ENCODE measurements at places on chromosomes 2 and 18.

- DNase-seq = no peak
Observed at GRCh38 chr2:16181062-16181740, 240.9 kb downstream of the MYCN start.

- no peak for DNase-seq
Observed at GRCh38 chr18:59231114-59231513, 11.2 kb downstream of the GRP start.

GRCh38 chr18:500632-501405 is at the start of gene COLEC12:
COLEC12 (minus strand) TSS chr18:500701; CDS start chr18:500514, 187 bp downstream.
- DNase-seq = no peak

DNA sequence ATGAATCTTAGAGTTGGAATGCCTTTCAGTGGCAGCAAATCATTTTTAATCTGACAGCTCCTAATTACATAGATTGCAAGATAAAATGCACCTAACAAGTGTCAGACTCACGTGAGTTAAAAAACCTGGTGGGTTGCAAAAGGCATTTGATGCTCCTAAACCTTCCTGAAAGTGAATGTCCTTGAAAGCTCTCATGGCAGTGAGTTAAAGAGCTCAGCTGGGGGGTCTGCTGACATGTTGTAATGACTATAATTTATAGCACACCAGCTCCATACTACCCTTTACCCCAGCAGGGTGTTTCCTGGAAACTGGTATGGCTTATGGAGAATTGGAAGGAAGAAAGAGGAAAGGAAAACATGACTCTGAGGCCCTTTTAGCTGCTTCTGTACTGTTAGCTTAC is 91.9 kb upstream of the CAVIN2 start:
- DNase-seq = no peak

GRCh38 chr2:219087361-219087760 is 26.6 kb upstream of the IHH start:
- no peak for DNase-seq

DNA sequence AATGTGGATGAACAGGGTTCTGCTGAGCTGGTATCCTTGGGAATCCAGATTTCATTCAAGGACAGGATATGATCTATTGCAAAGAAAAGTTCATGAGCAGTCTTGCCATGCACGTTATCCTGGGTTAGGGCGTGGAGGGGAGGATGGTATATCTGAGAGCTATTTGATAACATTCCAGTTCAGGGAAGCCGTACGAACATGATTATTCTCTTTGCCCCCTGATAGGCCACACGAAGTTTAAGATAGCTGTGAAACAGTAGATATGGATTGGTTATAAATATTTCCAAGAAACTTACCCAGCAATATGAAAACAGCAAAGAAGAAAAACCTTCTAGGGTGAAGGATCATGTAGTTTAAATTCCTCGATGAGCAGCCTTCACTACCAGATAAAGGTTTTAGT is 171.9 kb downstream of the LTBP1 start:
- no peak for DNase-seq

DNA sequence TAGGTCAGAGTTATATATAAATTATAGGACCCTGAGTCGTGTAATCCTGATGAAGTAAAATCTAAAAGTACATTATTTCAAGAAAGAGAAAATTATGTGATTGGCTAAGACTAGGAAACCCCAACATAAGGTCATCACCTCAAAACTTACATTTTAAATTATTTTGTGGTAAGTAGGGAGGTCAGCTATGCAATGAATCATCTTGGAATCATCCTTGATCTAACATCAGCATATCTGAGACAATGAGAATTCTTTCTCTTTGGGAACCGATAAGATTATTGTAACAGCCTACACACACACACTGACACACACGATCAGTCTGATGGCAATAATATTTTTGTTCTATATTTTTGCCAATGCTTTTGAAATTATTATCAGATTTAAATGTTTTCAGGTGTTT is 904.8 kb upstream of the CHAC2 start:
- no peak for DNase-seq

- DNase-seq = no peak
Observed at GRCh38 chr18:27954226-27954625, 222.7 kb downstream of the CDH2 start.

- DNase-seq = no peak
Observed at GRCh38 chr2:29201979-29202378, 86.8 kb downstream of the CLIP4 start.

- DNase-seq = no peak
Observed at GRCh38 chr2:234136461-234136860, 86.0 kb downstream of the SPP2 start.

DNA sequence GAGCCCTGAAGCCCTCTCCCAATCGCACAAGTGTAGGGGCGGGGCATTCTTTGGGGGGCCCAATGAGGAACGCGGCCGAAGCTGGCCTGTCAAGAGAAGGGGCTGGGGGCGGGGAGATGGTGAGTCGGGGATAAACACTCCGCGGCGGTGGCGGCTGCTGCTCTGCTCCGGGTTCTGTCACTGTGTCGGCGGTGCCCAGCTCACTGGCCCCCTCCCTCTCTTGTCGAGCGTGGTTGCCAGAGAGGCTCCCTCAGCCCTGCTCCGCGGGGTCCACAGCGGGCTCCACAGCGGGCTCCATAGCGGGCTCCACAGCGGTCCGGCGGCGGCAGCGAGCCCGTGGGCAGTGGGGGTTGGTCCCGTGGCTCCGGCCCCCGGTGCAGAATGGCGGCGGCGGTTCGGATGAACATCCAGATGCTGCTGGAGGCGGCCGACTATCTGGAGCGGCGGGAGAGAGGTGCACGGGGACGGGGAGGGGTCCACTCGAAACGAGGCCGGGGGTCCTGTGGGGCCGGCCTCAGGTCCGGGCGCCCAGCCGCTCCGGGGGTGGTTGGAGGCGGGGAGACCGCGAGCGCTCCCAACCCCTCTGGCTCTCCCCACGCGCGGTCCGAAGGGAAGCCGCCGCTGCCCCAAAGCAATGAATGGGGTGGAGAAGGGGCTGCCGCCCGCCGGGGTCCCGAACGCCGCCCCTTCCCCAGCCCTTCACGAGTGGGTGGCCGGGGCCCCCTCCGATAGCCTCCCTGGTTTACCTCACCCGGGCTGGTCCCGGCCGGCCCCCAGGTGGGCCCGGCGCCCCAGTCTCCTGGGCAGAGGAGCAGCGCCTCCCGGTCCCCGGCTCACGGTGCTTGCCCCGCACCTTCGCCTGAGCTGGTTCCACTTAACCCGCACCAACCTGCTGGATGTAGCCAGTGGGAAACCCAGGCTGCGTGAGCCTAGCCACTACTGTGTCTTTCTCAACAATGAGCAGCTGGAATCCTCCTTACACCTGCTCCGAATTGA is at the start of gene MXD1:
MXD1 (plus strand) TSS at position 160 of the 996 bp plus-strand sequence; CDS start at position 382, 222 bp downstream.
- DNase-seq = no peak

DNA sequence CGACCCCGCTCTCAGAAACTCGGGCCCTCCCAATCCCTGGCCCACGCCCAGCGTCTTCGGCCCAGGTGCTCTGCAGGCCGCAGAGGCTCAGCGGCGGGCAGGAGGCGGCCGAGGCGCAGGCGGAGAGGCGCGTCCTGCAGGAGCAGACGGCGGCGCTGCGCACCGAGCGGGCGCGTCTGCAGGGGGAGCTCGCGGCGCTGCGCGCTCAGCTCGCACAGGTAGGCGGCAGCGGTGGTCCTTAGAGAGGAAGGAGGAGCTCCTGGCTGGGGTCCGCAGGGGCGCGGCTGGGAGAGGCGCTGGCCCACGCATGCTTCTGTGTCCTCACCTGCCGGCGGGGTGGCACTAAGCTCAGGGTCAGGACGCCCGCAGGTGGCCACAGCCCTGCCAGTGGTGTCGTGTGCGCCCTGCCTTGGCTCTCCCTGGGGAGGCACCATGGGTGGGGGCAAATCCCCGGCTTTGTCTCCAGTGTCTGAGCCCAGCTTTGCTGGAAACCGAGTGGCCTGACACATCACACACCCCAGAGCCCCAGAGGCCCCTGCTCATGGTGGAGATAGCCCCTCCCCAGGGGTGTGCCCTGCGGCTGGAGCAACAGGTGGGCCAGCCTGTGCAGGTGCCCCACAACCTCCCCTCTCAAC is 14.9 kb upstream of the SNED1 start:
- no peak for DNase-seq

DNA sequence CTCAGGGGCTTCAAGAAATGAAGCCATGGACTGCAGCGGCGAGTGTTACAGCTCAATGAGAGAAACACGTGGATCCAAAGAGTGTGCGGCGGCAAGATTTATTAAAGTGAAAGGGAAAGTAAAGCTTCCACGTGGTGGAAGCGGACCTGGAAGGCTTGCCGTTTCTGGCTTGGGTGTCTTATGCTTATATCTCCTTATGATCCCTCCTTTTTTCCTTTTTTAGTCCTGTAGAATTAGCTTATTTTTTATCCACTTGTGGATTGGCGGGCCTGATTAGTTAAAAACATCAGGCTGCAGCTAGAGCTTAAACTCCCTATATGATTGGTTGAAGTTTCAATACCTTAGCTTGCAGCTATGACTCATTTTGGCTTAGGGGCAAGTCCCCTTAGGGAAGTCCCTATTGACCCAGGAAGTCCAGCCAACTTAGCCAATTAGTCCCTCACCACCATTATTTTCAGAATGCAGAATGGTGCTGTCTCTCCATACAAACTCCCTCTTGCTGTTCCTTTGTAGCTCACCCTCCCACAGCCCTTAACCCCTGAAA is 11.6 kb upstream of the HNMT start:
- DNase-seq = no peak

DNA sequence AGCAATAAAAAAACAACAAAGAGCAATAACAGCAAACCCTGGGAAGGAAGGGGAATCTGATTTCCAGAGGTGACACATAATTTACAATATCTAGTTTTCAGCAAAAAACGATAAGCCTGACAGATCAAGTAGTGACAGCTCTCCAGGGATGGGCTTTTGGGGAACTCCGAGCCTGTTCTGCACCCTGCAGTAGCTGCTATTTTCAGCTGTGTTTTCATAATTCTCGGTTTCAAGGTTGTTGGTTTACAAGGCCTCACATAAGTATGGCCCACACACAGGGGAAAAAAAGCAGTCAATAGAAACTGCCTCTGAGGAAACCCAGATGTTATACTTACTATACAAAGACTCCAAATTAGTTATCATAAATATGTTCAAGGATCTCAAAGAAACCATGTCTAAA is 67.7 kb upstream of the CTLA4 start:
- DNase-seq = no peak

- no peak for DNase-seq
Observed at GRCh38 chr2:42935692-42936671, 143.6 kb upstream of the HAAO start.

DNA sequence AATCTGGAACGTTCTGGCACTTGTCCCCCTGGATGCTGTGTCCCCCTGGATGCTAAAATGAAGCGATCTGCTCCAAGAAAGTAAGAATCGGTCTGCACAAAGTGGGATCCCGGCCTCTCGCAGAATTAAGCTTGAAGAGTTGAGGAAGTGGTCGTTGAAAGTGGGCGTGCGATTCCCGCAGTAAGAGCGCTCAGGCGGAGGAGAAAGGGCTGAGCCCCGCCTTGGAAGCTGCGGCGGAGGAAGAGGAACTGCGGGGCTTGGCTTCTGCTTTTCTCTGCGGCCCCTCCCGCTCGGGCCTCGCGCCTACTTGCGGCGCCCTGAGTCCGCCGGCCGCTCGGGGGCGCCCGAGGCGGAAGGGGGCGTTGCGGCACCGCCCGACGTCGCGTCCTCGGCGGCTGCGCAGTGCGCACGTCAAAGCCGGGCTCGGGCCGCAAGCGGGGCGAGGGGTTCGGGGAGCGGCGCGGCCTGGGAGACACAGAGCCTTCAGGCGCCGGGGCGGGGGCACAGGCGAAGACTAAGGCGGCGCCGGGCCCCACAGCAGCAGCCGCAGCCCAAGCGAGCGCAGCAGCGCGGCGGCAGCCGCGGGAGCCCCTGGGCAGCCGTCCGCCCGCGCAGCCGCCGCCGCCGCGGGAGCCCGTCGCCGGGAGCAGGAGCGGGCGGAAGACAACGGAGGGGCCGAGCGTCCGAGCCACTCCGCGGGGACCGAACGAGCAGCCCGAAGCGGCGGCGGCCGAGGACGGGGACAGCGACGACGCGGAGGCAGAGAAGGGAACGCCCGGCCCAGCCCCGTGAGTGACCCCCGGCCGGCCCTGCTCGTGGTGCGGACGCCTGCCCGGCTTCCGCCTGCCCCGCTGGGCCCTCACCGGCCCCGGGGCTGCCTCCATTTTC is at the start of gene CAB39:
CAB39 (plus strand) TSS at position 400 of the 888 bp plus-strand sequence. CDS start 47,160 bp downstream, outside the sequence.
- DNase-seq = no peak

DNA sequence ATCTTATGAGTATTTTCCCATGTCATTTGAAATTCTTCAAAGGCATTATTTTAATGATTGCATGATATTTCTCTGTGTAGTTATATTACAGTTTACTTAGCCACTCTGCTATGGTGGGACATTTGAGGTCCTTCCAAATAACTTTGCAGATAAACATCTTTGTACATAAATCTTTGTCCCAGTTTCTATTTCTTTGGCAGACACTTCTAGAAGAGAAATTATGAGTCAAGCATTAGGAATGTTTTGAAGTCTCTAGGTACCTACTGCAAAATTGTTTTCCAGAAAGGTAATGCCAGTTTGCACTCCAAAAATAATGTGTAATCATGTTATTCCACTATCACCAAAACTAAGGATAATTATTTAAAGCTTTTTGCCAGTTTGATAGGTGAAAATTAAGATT is 149.7 kb downstream of the EN1 start:
- no peak for DNase-seq

DNA sequence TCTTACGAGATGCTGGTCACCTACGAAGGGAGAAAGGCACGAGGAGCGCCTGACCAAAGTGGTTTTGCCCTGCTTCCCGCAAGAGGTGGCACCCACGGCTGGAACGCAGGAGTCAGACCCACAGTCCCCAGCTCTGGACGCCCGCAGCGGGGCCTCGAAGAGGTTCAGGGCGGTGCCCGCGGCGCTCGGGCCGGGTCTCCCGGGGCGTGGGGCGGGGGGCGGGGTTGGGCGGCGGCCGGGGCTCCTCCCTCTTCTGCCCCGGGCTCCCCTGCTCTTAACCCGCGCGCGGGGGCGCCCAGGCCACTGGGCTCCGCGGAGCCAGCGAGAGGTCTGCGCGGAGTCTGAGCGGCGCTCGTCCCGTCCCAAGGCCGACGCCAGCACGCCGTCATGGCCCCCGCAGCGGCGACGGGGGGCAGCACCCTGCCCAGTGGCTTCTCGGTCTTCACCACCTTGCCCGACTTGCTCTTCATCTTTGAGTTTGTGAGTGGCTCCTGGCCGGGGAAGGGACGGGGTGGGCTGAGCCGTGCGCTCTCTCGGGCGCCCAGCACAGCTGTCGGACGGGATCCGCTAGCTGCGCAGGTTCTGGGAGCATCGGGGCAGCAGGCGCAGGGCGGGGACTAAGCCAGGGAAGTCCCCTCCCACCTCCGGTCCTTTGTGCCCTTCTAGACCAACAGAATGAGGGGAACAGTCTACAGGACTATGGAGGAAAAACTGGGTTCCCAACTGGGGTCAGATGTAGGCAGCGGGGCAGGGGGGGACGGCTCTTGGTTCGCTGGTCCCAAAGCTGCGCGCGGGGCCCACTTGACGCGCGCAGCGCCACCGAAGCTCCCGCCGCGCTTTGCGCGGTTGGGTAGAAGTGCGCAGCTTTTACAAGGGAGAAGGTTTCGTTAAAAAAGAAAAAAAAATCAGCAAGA is at the start of gene MAL:
MAL (plus strand) TSS at position 303 of the 914 bp plus-strand sequence; CDS start at position 388, 85 bp downstream.
- DNase-seq = no peak

DNA sequence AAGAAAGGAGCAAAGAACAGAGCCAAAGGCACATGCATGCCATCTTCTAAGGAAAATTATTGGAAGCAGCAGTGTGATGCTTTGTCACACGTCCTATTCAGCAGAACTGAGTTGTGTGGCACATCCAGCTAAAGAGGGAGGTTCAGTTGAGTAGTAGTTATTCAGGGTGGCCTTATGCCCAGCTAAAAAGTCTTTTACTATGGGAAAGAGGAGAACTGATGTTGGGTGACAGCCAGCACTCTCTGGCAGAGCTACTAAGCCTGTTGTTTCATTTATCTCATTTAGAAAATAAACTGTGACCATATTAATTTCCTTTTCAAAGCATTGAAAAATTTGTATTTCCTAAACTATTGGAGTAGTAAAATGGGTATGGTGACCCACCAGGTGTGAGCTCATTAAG is 18.5 kb downstream of the ITGA6 start:
- no peak for DNase-seq

Data from GM04503 (cell line).